ENCODE measurements at places on chromosomes 5 and 9.

GRCh38 chr5:39417979-39418378, 6.8 kb downstream of the DAB2 start:
- no peak for DNase-seq

GRCh38 chr5:81361600-81361999, 32.3 kb downstream of the ACOT12 start:
- DNase-seq, result no peak

GRCh38 chr5:20554001-20554400, 566.0 kb upstream of the CDH18 start:
- no peak for DNase-seq

- no peak for DNase-seq
These were observed 40.2 kb downstream of the SLC1A3 start for GRCh38 chr5:36646507-36647023.

DNA sequence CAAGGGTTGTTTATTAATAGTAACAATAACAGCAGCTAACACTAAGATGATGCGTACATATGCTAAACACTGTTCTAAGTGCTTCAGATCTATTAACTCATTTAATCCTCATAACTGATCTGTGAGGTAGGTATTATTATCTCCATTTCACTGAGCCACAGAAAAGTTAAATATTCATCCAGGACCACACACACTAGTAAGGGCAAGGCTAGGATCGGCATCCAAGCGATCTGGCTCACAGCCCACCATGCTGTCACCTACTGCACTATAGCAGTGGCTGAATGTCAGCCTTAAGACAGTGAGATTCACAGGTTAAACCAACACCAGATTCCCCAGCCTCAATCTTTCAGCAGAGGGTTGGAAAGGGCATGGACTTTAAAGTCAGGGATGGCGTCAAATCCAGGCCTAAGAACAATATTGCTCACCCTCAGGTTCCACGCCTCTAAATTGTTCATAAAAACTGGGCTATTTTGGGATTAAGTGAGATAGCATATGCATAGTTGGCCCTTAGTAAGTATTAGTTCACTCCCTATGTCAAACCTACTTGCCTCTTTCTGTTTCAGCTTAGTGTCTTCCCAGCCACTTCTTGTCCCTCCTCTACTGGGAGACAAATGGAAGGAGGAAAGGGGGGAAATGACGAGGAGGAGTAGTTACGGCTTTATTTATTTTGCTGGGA, 150.8 kb downstream of the MAPKAP1 start:
- DNase-seq, result no peak

- no peak for DNase-seq
These were observed 31.3 kb upstream of the HTR4 start for GRCh38 chr5:148685520-148686134.

DNA sequence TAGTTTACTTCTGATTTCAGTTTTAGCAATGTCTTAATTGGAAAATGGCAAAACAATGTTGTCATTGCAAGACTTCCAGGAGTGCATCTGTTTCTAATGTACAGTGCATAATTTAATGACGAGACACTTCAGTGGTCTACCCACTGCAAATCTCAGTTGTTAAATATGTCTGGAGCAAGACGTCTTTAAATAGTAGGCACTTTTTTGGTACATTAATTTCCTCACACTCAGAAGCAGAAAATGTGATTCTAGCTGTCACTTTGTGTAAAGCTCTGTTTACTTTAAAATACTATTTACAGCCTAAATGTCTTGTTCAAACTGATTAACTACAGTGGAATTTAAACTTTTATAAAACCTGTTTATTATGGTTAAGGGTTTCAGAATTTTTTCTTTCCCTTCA, 815.5 kb downstream of the TLE1 start:
- no peak for DNase-seq

DNA sequence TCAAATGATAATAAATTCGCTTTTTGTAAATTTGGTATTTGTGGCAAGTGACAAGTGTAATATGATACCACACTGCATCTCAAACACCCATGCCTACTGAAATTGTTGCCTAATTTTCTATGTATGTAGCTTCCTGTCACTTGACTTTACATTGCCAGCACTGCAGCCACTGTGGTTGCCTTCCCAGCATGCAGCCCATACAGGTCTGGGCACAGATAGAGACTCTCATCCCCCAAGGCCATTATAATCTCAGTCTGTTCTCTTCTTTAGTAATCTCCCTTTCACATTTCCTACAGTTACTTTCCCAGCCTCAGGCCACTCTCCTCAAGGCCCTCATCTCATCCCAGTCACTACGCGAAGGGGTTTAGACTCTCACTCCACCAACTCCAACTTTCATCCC, 1200.6 kb downstream of the PTPRD start:
- no peak for DNase-seq

GRCh38 chr9:98140503-98140902, 21.5 kb upstream of the TRIM14 start:
- DNase-seq, result no peak

DNA sequence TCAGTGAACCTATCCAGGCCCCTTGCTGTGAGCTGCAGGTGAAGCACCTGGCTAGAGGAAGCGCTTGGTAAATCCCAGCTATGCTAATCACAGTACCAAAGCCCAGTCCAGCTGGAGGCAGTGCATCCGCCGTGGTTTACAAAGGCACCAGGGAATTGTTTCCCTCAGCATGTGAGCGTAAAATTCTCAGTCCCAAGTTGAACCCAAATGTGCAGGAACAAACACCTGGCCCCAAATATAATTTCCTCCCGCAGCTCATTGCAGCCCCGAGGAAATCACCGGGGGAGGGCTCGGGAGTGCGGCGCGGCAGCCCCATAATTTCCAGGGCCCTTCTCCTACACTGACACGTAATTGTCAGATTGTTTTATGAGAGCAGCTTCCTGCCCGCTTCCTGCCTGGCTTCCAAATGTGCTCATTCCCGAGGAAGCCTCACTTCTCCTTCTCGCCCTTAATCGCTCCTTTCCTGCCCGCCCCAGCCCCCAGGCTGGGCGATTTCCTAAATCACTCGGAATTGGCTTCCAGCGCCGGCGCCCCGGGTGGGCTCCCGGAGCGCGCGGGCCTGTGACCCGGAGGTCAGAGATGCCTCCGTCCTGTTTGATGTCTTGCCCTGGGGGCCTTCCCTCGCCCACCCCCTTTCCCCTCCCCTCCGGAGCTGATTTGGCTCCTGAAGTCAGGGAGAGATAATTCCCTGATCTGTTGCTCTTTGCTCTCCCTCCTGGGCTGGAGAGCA, 134.4 kb downstream of the FGF1 start:
- no peak for DNase-seq

- no peak for DNase-seq
These were observed 8.9 kb upstream of the BNC2 start for GRCh38 chr9:16879416-16879815.

- DNase-seq, result no peak
These were observed 41.7 kb upstream of the SLC9A3 start for GRCh38 chr5:565782-566440.

GRCh38 chr9:27539479-27540441, 10.1 kb upstream of the MOB3B start:
- DNase-seq, result no peak

GRCh38 chr9:75873712-75874111, 16.8 kb upstream of the PCSK5 start:
- no peak for DNase-seq

DNA sequence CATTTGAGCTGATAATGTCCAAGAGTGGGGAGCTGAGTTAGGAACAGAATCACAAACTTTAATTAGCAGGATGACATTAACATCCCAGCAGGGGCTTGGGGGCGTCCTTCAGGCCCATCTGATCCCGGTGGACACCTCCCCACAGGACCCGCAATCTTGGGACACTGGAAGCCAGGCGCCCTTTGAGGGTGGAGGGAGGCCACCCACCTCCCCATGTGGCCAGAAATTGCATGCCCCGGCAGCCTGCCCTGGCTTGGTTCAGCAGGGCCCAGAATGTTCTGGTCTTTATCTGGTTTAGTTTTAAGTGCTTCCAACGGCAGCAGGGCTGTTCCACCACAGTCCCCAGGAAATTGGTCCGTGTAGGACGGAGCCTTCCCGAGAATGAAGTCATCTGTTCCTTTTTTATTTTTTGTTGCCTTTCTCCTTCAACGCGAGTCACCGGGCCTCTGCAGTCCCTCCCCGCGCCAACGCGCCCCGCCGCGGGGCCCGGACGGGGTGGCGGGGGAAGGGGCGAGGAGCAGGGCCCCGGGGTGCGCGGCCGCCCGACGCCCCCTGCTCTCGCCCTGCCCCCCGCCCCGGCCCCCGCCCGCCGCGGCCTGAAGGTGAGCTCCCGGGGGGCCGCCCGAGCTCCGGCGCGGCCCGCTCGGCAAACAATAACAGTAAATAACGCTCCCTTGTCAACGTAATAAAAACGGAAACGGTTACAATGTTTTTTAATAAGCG, 207.9 kb downstream of the C9orf50 start:
- peak; percentile 61 for DNase-seq

GRCh38 chr5:111173476-111173875, 50.7 kb upstream of the CAMK4 start:
- DNase-seq, result no peak

DNA sequence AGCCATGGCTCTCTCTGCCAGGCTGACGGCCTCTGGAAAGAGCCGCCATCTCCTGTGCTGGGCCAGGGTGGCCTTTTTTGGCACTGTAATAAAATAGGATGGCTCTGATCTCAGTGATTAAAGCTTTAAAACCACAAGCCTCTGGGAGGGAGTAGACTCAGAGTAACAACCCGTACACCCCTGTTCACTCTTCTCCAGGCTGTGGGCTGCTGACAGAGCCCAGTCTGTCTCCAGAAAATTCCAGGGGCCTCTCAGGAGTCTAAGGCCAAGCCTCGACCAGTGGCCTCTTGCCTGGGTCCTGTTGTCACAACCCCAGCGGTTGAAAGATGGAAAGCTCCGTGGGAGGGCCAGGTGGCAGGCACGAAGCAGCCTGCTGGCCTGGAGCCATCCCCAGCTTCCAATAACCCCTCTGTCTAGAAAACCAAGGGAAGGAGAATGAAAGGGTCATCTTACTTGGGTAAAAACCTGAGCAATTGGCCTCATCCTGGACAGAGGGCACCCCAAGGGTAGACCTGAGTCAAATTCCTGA, 286.7 kb upstream of the ZNF462 start:
- DNase-seq, result no peak

GRCh38 chr5:75037106-75037505, 15.3 kb downstream of the GCNT4 start:
- DNase-seq, result no peak

- DNase-seq, result no peak
These were observed 284.0 kb upstream of the TLE4 start for GRCh38 chr9:79287708-79288290.

- peak; percentile 83 for DNase-seq
These were observed 1.3 kb upstream of the DUSP1 start for GRCh38 chr5:172772112-172772906.

DNA sequence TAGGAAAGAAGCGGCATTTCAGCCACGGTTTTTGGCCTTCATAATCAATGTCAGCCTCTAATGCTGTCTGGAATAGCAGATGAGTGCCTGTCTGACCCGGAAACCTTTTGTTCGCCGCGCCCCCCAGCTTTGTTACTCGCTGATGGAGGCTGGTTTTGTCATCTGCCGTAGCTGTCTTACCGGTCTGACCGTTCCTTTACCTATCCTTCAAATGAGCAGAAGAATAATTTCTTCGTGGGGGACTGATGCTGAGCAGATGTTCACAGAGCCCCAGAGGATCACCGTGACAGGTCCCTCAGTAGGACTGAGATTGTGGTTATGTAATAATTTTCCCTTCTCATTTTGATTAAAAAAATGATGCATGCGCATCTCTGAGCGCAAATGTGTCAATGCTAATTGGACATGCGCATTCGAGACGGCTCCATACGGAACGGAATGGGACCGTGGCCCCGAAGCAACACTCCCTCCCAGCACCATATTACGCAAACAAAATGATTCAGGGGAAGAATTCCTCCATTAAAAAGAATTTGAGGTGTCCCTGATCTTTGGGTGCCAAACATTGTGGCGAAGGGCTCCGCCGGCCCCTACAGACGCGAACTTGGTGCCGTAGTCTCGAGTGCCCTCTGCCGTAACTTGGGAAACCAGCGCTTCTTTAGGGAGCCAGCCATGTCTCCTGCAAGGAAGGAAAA, 27.6 kb downstream of the TLX3 start:
- peak; percentile 39 for DNase-seq

GRCh38 chr5:42583322-42583721, 160.1 kb downstream of the GHR start:
- peak; percentile 53 for DNase-seq

DNA sequence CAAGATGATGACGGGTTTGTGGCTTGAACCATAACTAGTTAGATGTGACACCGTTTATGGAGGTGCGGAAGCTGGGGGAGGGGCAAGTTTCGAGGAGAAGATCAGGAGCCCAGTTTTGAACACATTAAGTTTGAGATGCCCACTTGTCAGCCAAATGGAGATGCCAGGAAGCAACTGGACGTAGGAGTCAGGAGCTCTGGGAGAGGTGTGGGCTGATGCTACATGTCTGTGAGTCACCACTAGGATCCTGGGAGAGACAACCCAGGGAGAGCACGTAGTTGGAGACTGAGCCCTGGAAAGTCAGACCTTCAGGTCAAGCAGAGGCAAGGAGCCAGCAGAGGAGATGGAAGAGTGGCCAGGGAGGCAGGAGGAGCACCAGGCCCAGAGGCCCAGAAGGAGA, 48.8 kb upstream of the SLC25A51 start:
- no peak for DNase-seq

DNA sequence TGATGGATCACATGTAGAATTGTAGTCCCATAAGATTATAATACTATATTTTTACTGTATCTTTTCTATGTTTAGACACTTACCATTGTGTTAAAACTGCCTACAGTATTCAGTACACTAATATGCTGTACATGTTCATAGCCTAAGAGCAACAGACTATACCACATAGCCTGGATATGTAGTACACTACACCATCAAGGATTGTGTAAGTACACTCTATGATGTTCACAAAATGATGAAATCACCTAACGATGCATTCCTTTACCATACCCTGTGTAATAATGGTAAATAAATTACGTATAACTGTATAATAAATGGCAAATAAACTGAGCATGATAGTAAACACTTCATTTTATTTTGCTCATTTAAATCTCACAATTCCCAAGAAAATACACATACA, 60.3 kb downstream of the RICTOR start:
- DNase-seq, result no peak

All from activated naive CD4-positive, alpha-beta T cell treated with anti-CD3 and anti-CD28 coated beads, Interleukin-2, amount 10 ng/mL, durations not matched to agents 7 days and 5 days (primary cell).